ENCODE measurements at places on chromosomes 7 and 10.

DNA sequence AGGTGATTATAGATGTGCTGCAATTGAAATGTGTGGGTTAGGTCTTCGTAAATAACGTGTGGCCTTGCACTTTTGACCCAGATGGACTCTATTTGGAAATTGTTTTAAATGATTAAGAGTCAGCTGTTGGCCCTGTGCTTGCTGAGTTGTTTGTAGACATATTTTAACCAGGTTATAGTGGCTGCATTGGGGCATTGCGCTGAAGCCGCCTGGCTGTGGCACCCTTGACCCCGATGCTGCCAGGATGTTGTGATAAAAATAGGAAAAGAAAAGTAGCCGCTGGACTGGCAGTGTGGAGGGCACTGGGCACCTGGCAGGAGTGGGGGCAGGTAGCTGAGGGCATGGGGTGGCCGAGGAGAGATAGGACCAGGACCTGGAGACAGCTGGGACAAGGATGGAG is 13.4 kb downstream of the LRRC27 start:
- DNase-seq = no peak

DNA sequence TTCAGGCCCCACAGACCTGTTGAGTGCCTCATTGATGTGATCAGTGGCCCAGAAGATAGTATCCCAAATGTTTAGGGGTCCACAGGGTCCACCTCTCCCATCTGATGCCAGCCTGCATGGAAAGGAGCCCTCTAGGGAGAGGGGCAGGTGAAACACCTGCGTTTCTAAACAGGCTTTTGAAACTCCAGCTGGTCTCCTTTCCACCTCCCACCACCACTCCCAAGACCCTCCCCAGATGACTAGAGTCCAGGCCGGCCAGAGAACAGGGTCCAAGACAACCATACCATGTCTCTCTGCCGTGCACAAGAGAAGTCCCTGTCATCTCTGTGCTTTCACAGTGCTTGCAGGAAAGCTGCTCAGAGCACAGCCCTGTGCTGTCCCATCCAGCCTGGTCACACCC is 105.0 kb upstream of the NANOS1 start:
- no peak for DNase-seq

DNA sequence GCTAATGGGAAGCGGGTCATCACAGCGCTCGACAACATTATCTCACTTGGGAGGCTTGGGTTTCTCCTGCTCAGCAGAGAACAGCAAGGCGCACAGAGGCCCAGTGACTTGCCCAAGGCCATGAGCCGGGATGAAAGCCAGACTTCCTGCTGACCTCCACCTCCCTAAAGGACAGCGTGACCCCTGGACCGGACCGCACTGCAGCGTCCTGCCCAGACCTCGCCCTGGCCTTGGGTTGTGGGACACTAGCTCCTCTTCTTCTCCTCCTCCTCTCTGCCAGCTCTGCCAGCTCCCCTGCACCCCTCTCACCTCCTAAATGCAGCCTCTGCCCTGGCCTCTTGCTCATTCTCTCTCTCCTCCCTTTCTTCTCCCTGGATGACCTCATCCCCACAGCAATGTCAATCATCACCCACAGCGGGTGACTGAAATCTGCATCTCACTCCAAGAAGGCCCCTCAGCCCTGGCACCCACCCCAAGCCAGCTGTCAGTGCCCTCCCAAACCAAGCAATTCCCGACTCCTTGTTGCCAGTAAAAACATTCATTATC is 19.4 kb downstream of the SPOCK2 start:
- DNase-seq = peak; percentile 38

- DNase-seq = no peak
Measured at GRCh38 chr10:114902151-114902550, 35.8 kb upstream of the TRUB1 start.

DNA sequence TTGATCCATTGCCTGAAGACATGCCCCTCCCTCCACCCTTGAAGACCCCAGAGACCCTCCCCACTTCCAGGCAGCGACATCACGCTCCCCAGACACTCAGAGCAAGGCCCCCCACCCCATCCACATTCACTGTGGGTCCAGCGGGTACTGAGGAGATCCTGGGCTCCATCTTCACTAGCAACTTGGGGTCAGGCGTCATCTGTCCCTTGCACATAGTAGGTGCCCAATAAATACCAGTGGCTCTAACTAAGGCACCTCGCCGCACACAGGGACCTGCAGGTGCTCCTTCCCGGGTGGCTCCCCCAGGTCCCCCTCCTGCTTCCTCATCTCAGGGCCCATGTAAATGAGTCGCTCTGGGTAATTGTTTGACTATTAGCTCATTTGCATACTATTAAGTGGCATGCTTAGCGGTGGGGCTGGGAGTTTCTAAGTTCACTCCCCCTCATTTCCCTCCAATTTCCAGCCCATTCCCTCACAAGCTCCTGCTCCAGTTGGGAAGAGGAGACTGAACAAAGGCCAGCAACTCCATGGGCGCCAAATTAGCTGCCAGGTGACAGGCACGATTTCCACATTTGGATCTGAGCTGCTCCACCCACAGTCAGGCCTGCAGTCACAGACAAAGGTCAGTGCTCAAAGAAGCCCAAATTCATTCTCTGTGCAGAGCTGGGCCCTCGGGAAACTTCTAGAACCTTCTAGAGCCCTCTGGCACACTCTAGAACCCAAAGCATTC is 29.7 kb downstream of the EBF3 start:
- no peak for DNase-seq

DNA sequence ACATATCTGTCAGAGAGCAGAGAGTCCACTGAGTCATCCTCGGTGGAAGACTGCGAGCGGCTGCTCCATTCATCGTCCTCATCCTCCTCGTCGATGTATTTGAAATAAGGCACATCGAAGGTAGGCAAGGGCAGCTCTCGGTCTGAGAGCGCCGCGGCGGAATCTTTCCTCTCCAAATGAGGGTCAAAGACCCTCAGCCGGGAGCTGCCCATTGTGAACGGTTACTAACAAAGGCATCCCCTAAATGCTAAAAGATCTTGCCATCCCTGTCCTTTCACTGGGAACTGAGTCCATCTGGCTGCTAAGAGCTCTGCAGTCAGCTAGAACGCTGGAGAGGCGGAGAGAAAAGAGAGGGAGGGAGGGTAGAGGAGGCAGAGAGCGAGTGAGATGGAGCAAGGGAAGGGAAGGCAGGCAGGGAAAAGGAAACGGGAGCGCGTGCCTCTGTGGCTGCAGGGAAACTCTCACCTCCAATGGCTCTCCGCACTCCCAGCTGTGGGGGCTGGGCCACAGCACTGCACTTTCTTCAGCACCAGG is 163.4 kb downstream of the RAPGEF5 start:
- DNase-seq = no peak

GRCh38 chr10:93993782-93994437 is at the start of gene PLCE1:
PLCE1 (plus strand) TSS chr10:93993931; CDS start chr10:94031047, 37,116 bp downstream.
- peak; percentile 22 for DNase-seq

GRCh38 chr10:21547246-21547645 is 13.2 kb downstream of the MLLT10 start:
- no peak for DNase-seq

DNA sequence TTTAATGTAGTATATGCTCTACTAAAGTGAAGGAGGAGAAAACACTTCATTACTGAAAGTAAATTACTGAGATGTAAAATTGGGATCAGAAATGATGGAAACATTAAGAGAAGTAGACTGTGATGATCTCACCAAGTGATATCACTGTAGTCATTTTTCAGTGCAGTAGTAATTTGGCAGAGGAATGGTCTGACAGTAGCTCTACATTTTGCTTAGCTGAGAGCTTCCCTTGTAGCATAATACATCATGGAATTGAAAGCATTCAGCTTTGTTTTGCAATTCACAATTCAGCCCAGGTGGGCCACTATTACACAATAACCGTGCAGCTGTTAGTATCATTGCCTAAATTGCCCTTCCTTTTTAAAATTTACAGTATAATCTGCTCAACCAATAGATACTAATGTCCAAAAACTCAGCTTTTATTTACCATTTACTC is 19.4 kb upstream of the CABCOCO1 start:
- peak; percentile 52 for DNase-seq

- DNase-seq = peak; percentile 84
Measured at GRCh38 chr7:73706126-73707044, 13.1 kb downstream of the STX1A start.

- peak; percentile 85 for DNase-seq
Measured at GRCh38 chr7:106626376-106627164, 34.4 kb downstream of the CCDC71L start.

DNA sequence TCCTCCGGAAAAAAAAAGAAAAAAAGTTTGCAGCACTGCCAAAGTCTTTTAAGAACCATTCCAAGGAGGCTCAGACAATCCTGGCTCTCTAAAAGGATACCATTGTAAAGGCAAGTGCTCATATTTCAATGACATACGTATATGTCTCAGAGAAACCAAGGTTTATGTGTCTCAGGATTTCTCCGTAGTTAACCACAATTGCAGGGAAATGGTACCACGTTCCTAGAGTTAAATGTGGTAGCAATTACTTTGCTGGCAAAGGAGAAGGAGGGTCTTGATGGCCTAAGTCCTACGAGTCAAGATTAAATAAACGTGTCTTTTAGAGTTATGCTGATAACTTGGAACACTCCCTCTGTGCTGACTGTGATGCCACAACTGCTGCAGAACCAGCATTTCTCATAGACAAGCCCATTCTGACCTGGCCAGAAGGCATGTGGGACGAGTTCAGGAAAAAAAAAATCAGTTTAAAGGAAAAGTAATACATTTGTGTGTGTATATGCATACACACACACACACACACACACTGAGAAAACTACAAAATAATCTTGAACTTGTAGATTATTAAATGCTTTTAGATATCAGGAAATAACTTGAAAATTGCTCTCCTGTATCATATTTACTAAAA is 245.9 kb downstream of the FGFR2 start:
- DNase-seq = peak; percentile 34

DNA sequence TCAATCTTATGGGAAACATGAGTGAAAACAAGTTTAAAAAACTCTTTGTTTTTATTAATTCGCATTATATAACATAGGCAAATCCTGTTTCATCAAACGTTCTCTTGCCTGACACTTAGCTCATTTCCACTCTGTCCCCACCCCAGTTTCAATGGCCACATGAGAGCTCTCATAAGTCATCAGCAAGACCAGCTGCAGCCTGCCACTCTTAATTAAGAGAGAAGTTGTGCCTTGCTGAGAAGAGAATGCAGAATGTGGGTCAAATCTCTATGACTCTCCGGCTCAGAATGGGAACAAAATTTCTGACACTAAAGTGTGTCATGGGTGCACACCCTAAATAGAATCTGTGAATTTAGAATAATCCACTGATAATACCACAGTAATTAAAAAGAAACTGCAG is 39.6 kb downstream of the ASAH2 start:
- no peak for DNase-seq

GRCh38 chr10:45249978-45250693 is 65.3 kb downstream of the OR13A1 start:
- DNase-seq = peak; percentile 57

DNA sequence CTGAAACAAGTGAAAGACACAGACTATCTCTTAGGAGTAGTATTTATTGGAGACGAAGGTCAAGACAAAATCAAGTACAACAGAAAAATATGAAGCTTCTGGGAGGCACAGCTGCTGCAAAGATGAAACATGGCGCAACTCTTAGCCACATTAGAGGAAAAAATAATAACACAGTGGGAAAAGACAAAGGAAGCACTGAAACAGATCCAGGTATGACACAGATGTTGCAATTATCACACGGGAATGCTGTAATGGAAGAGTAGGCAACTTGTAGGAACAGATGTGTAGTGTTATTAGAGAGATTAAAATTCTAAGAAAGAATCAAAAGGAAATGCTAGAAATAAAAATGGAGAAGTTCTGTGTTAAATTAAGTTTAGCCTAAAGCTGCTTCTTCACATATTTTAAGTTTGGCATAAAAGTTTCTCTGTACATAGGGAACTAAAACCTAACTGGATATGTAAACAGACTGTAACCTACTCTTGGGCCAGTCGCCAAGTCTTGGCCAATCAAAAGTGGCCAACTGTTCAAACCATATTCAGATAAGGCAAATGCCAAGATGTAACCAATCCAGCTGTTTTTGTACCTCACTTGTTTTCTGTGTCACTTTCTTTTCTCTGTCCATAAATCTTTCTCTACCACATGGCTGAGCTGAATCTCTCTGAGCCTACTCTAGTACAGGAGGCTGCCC is 1132.0 kb upstream of the LRRTM3 start:
- DNase-seq = peak; percentile 38

DNA sequence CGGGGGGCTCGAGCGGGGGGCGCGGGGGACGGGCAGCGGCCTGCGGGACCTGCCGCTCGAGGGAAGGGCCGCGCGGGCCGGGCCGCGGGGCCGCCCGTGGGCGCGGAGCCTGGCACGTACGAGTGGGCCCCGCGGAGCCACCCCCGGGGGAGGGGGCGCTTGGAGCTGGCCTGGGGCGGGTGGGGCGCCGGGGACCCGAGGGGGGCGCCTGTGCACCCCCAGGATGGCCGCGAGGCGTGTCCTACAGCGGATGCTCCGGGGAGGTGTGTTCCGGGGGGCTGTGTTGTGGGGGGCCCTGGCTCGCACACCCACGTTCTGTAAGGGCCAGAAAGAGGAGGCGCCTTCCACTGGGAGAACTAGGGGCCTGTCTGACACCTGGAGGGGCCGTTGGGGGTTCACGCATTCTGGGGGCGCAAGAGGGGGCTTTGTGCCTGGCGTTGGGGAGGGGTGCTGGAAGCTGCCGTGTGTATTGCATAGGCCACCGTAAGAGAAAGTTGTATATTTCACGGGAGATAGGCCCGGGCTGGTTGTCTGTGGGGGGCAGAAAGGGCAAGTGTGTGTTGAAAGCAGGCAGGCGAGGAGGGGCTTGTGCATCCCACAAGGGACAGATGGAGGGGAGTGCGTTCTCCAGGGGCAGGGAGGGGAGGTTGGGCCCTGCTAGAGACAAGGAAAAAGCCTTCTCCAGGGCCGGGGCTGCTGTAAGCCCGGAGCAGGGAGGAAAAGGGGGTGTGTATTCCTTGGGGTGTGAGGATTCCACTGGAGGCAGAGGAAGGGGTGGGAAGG is 663 bp downstream of the VPS37D start:
- no peak for DNase-seq

- DNase-seq = no peak
Measured at GRCh38 chr10:73824146-73824725, 12.8 kb upstream of the NDST2 start.

- peak; percentile 98 for DNase-seq
Measured at GRCh38 chr7:141915565-141915964, 634 bp upstream of the OR9A4 start.

DNA sequence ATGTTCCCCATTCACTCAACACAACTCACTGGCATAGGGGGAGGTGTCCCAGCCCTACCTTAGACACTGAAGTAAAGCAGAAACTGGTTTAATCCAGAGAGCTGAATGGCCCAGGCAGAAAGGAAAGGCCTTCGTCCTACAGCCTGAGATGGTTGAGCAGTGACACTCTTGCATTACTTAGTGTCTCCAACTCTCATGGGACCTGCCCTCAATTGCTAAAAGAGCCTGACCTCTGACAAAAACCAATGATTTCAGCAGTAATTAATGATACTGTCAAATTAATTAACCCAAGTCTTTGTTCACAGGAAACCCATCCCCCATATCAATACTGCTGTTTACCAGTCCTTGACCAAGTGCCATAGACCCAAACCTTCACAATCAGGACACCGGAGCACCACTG is 48.6 kb downstream of the ICA1 start:
- DNase-seq = no peak

DNA sequence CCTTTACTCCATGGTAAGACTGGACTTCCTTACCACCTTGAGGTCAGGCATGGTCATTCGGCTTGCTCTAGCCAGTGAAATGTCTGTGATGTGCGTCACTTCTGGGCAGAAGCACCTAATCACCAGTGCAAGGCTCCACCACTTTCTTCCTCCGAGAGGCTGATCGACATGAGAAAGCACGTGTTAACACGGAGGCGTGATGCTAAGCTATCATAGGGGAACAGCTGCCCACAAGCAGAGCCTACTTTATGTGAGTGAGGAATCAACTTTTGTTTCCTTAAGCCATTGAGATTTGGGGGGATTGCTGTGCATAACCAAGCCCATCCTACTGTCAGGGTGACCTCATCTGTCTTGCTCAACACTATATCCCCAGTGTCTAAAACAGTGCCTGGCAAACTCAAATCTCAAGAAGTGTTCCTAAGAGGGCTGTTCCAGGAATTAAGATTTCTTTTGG is 23.1 kb upstream of the SAR1A start:
- no peak for DNase-seq
